ENCODE measurements at places on chromosomes 12 and 14.

GRCh38 chr12:124704619-124705018 lies 137.2 kb upstream of the NCOR2 start:
- no peak for DNase-seq

DNA sequence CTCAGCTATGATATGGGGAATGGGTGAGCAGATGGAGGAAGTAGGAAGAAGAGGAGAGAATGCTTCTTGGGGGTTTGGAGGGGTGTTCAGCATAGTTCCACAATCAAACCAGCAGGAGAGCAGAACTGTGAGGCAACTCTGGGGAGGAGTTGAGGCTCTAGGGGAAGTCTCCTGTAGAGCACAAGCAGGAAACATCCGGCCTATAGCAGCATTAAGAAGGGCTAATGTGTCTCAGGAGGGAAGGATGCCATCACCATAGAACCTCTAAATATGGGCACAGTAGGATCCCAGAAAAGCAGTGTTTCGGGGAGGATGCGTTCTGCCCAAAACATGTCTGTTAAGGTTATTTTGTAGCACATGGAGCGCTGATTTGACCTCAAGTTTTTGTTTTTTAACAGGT lies 8.4 kb upstream of the SALL2 start:
- no peak for DNase-seq

- DNase-seq = no peak
These were observed at the start of gene KLRC4 for GRCh38 chr12:10409392-10409791. Gene KLRC4 (minus strand): TSS chr12:10409757. CDS start chr12:10409575, 182 bp downstream.

GRCh38 chr12:119432949-119433348 lies 98.4 kb downstream of the CCDC60 start:
- no peak for DNase-seq

GRCh38 chr12:1797011-1797901 lies 23.1 kb upstream of the LRTM2 start:
- peak; percentile 35 for DNase-seq

DNA sequence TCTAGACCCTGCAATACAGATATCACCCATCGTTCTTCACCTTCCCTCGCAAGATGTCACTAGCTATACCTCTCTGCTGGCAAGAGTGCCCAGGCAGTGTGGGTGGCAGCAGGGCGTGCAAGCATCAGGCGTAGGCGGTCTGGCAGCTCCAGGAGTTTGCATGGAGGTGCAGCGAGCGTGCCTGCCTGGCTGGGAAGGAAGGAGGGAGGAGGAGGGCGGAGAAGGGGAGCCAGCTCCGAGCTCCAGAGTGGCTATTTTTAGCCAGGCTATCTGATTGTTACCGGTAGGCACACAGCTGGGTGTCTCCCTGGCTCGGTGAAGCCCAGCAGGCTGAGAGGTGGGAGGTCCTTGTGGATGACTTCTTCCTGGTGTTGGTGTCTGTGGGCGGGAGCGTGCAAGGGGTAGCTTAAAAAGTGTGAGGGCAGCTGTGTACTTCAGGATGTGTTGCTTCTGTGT lies 6.2 kb downstream of the FOXJ2 start:
- DNase-seq = no peak
